GM12864 (cell line): ENCODE measurements at places on chromosomes 12 and 14.

DNA sequence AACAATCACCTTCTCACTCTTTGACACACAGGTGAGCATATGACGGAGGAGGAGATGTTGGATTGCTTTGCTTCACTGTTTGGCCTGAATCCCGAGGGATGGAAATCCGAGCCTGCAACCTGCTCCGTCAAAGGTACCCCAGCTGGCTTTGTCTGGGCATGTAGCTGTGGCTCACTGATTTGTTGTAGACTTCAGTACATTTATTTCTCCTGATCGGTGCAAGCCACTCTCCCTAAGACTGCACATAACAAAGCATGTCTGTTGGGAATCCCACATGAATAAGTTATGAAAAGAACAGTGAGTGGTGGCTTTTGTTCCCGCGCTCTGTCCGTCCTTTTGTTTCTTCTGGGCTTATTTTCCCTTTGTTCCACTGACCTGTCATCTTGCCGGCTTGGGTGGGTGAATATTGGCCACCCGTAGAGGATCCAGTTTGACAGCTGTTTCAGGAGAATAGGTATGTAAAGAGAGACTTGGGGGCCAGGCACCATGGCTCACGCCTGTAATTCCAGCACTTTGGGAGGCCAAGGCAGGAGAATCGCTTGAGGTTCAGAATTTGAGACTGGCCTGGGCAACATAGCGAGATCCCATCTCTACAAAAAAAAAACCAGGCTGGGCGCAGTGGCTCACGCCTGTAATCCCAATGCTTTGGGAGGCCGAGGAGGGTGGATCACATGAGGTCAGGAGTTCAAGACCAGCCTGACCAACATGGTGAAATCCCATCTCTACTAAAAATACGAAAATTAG, 20.0 kb upstream of the BCL7A start:
- DNase-seq = no peak

DNA sequence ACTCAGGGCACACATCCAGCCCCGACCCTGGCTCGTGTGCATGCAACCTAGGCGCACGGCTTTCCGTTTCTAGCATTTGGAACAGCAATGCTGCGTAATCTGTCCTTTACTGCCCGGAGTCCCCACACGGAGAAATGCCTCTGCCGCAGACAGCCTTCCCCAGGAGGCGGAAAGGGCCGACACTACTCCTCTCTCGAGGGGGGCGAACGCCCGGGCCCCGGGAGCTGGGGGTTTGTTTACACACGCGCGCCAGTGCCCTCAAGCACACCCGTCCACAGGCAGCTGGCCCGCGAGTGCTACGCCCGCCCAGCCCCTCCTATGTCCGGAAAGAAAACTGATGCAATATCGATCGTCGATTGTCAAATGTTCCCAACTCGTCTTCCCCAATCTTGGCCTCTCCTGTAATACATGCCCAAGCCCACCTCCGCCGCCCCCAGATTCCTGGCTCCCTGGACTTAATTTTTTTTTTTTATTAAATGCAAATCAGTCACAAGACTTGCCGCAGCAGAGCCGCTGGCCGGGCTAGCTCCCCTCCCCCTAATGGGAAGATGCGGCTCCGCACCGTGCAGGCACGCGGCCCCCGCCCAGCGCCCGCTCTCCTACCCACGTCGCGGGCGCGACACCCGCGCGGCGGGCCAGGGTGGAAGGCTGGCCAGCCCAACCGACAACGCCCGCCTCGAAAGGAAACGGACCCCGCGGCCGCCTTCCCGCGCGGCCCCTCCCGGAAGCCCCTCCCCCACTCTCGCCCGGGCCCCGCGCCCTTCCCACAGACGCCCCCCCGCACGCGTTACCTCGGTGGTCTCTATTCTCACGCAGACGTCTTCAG, 642 bp downstream of the SLC38A2 start:
- DNase-seq = no peak

- DNase-seq = no peak
Observed at GRCh38 chr14:34258318-34258717, 203.7 kb downstream of the SPTSSA start.

GRCh38 chr14:24430682-24431568, 1.2 kb downstream of the KHNYN start:
- DNase-seq = no peak

DNA sequence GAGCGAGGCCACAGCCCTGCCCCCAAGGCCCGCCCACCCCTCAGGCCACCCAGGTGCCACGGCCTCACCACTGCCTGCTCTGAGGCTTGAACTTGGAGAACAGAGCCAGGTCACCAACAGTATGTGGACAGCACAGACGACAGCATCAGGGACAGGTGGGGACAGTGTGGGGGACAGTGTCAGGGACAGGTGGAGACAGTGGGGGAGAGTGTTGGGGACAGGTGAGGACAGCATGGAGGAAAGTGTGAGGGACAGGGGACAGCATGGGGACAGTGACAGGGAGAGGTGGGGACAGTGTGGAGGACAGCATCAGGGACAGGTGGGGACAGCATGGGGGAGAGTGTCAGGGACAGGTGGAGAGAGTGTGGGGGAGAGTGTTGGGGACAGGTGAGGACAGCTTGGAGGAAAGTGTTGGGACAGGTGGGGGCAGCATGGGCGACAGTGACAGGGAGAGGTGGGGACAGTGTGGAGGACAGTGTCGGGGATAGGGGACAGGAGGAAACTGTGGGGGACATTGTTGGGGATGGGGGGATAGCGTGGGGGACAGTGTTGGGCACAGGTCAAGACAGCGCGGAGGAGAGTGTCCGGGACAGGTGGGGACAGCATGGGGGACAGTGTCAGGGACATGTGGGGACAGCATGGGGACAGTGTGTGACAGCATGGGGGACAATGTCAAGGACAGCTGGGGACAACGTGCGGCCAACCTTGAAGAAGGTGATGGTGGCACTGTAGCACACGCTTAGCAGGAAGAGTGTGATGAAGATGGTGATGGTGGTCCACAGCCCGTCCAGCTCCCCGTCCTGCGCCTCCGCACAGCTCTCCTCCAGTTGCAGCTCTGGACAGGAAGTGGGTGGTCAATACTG, 114.9 kb downstream of the TMEM121 start:
- no peak for DNase-seq

- DNase-seq = no peak
Observed at GRCh38 chr12:5051913-5052312, 8.2 kb downstream of the KCNA5 start.

DNA sequence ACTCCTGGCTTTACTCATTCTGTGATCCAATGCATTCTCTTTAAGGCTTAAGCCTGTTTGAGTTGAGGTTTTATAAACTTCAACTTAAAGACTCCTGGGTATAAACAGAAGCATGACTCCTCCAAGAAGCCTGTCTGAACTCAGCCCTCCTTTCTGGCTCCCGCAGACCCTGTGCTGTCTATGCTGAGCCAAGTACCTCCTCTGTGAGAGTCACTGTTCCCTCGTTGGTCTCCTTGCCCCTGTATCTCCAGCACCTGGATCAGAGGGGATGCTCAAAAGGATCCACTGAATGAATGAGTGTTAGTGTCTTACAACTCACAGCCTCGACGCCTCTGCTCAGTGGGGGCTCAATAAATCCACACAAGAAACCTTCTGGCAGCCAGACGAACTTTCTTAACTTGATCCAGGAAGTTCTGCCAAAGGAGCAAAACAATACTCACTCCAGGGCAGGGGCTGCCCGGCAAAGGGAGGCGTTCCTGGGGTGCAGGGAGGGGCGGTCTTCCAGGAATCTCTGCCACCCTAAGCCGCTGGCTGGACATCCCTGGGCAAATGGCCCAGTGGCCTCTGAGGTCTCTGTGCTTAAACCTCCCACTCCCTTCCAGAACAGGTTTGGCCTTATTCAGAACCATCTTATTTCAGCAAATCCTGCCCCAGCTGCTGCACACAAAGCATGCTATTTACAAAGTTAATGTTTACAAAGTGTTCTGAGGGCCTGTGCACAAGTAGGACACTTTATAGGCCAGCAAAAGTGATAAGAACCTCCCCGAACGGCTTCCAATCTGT, 32.9 kb downstream of the MAP1LC3B2 start:
- no peak for DNase-seq

DNA sequence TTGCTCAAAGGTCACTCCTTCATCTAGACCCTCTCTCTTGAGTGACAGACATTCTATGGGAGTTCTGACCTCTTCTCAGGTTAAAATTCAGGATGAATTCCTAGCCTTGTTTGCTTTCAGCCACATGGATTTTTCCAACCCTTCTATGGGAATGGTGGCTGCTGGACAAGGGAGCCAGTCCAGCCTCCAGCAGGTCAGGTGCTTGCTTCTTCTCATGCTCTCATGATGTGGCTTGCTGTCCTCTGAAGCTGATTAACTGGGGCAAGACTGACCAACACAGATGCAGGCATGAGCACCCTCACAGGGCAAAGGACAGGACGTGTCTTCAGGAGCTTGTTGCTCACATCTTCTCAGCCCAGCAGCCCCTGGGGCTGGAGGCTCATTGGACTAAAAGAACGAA, 97.2 kb upstream of the SLC35F4 start:
- DNase-seq = no peak

DNA sequence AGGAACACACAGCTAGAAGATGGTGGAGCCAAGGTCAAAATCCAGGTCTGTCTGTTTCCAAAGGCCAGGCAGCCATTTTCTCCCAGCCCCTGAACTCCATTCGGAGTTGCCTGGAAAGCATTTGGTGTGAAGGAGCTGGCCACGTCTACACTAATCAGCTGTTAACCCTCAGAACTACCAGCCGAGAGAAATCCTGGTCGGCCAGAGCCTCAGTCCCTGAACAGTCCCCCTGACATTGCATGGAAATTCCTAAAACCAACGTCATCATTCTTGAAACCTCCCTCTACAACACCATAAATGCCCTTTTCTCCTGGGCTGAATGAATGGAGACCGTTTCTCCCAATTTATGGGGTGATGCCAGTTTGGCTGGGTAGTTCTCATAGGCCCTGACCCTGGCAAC, 245.6 kb downstream of the SLC41A2 start:
- no peak for DNase-seq

DNA sequence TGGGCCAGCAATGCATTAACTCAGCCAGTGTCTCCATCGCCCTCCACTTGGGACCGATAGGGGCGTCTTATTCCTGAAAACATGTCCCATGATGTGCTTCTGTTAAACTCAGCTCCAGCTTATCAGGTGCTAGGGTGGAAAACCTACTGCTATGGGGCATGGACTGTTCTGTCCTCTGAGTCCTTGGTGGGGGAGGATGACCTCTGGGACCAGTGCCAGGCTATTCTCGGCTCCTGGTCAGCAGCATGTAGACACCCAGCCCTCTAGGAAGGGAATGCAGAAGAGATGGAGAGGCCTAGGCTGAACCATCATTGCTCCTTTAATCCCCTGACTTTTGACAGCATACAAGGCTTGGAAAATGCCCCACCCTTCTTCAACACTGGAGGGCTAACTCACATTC, 486.2 kb downstream of the MED13L start:
- DNase-seq = no peak

GRCh38 chr12:120365675-120366340, 3.2 kb downstream of the MSI1 start:
- no peak for DNase-seq

DNA sequence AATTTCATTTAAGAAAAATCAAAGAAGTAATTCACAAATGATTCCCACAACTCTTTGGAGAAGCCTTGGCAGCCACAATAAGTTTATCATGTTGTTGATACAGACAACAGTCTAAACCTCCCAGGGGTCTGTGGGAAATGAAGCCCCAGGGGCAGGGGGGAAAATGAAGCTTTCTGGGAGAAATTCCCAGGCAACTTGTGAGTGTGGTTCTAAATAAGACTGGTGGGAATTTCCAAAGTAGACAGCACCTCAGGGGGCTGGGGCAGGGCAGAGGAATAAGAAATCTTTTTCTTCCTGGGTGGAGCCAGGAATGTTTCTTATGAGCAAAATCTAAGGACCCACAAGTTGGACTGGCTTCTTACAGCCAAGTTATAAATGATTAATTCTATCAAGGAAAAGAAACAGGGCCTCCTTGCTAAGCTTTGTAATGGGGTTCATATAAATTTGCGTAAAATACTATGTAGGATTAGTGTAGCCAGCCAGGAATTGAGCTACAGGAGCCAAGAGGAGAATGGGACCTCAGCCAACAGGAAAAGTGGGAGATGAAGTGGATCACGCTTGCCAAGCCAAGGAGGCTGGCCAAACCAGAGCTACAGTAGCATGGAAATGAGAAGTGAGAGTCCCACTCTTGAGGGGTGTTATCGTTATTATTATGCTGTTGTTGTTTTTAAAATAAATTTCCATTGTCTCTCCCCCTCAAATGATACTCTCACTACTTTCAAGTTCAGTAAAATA, 182.9 kb upstream of the FAR2 start:
- DNase-seq = no peak

GRCh38 chr12:52413202-52413601, 7.1 kb upstream of the KRT82 start:
- DNase-seq = no peak

- no peak for DNase-seq
Observed at GRCh38 chr12:109020146-109020795, 597 bp downstream of the SVOP start.

DNA sequence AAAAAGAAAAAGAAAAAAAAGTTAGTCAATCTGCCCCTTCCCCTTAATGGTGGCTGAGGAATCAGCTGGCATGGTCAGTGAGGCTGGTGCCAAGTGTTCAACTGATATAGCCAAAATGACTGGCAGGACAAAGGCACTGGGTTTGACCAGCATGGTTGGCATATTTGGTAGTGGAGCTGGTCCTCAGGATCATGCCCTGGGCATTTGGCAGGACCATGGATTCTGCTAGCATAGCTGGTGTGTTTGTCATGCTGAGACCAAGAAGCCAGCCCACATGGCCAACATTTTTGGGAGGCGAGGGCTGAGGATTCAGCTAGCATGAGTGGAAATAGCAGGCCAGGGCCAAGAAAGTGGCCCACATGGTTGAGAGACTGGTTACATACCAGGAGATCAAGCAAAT, 136.5 kb downstream of the FBXL14 start:
- DNase-seq = no peak

GRCh38 chr12:56315249-56315621, 553 bp downstream of the CNPY2 start:
- DNase-seq = no peak

DNA sequence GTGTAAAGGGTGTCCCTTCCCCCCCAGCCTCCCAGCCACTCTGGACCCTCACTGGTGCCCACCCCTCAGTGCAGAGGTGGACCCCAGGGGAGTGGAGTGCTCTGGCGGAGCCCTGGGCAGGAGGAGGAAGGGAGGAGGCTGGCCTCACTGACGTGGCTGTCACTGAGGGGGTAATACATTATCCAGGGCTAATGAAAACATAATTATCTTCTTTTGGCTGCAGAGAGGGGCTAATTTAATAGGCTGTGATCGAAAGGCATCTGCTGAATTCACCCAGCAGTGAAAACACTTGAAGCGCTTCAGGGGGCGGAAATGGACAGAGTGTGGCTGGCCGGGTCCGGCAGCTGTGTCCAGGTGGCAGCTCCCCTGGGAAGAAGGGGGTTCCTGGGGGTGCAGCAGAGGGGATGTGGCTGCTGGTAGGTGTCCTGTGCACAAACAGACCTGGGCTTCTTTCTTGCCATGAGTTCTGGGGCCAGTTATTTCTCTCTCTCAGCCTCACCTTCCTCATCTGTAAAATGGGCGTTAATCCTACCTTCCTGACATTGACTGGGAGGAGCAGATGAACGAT, 3.7 kb upstream of the NOS1 start:
- DNase-seq = no peak

- no peak for DNase-seq
Observed at GRCh38 chr12:16530268-16530850, 75.6 kb downstream of the LMO3 start.
